ENCODE measurements at places on chromosomes 3 and 15.

DNA sequence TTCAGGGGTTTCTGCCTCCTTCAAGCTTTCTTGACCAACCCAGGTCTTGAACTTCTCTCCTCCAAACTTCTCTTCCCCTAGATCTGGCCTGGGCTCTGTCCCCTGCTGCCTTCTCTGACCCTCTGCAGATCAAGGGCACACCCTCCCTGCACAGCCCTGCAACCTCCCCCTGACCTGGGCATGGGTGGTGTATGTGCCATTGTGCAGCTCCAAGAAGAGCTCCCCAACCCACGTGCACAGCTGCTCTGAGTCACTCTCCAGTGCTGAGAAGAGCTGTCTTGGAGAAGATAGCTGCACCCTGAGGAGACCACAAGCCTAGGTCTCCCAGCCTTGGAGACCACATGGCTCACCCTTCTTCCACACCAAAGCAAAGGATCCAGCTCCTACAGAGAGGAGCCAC, 8.0 kb downstream of the MAN2C1 start:
- no peak for DNase-seq

DNA sequence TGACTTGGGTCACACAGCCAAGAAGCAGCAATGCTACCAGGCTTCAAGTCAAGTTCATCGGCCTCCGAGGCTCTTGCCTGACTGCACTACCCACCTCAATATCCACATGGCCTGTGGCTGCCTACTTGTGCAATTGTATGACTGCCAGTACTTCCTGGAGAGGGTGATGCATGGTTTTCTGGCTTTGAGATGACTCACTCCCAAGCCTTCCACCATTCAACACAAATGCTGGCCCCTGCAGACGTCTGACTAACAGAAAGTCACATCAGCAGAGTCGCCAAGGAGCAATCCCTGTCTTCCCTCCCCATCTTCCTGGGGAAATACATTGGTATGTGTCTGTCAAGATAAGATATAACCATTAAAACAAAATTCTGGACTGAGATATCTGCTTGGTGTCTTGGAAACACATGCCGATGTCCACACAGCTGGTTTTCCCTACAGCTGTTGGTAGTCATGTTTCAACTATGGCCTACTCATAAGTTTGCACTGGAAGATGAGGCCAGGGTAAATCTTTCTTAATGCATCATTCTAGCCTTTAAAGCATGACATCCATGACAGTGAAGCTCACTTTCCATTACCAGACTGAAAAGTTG, 79.6 kb upstream of the SPATA12 start:
- DNase-seq, result no peak

- DNase-seq, result no peak
These were observed 4.4 kb downstream of the INSYN1 start for GRCh38 chr15:73748730-73749129.

DNA sequence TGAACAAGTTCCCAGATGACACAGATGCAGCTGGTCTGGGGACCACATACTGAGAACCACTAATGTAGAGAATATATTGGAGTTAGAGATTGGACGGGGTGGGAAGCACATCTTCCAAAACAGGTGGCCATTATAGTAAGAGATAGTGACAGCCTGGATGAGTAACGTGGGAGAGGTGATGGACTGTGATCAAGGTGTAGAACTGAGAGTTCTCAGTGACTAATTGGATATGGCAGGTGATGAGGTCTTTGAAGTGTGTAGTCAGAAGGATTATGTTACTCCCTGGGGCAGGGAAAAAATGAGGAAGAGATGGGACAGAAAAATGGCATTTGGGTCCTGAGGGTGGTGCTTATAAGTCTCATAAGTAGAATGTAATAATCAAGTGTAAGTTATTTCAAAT, 66.6 kb downstream of the KCNMB2 start:
- DNase-seq, result no peak

DNA sequence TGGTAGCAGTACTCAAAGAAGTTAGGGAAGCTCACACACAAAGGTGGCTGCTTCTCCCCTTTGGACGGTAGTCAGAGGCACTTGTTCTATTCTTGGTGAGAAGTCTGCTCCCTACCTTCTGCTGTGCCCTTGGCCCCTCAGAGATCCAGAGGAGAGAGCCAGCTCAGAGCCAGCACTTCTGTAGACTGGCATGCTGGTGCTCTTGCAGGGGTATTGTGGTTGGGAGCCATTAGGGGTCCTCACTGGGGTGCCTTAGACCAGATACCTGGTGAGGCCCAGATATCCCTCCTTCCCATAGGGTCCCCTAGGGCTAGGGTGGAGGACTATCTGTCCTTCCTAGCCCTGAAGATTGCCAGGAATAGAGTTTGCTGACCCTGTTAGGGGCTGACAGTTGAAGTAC, 140.6 kb downstream of the EEFSEC start:
- DNase-seq, result no peak

- DNase-seq, result no peak
These were observed 14.7 kb upstream of the AMOTL2 start for GRCh38 chr3:134388788-134389485.

- no peak for DNase-seq
These were observed 7.5 kb upstream of the DNAAF4 start for GRCh38 chr15:55515491-55515890.

- DNase-seq, result no peak
These were observed 31.7 kb downstream of the PSTPIP1 start for GRCh38 chr15:77026501-77027110.

- DNase-seq, result no peak
These were observed 48.2 kb upstream of the MYO5C start for GRCh38 chr15:52343831-52344230.

GRCh38 chr3:158845765-158846350, 44.0 kb downstream of the MFSD1 start:
- DNase-seq, result peak; percentile 64

- peak; percentile 11 for DNase-seq
These were observed 98.2 kb downstream of the TMEM108 start for GRCh38 chr3:133136114-133137041.

GRCh38 chr3:71238355-71238757, 345.2 kb downstream of the FOXP1 start:
- DNase-seq, result no peak

GRCh38 chr15:57421551-57421950, 45.2 kb downstream of the CGNL1 start:
- DNase-seq, result no peak

DNA sequence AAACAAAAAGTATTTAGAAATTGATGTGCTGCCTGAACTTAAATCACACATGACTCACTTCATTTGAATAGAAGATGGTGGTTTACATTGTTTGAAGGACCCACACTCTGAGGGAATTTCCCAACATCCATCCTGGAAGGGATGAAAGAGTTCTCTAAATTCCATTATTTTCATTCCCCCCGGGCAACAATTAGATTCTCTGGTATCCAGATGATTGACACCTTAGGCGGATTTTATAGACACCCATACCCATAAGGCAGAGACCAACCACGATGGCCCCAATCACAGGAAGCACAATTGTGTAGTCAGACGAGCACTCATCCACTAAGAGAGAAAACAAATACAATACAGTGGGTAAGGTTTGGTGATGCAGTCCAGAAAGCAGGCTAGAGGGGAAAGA, 24.6 kb upstream of the MCCC1 start:
- DNase-seq, result no peak

DNA sequence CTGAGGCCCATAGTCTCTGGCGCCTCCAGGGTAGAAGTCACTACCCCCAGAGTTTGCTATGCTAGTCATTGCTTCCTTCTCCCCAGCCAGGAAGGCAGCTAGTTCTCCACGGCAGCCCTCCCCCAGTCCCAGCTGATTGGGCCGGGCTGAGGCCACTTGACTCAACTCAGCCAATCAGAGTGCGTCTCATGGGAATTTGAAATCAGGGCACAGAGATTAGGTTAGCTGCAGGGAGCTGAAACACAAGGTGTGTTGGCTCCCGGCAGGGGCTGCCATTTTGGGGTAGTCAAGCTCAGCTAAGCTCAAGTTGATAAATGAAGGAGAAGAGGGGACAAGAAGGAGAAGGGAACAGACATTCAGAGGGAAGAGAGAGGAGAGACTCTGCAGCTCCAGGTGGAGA, 32.8 kb downstream of the LINGO1 start:
- DNase-seq, result no peak

DNA sequence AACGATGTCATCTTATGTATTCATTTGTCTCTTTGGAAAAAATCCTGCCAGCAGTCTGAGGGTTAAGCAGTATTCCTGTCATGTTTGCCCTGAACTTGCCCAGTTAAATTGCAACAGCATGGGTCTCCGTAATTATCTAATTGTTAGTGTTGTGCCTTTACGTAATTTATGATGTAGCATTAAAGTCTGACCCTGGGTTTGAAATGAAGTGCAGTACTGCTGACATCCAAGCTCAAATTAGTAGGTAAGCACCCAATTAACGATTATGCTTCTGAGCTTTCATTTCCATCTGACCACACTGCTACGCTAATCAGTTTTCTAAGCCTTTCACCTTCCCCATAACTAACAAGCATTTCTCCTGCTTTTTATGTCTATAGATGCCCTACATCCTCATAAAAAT, 241.8 kb downstream of the ARRDC4 start:
- DNase-seq, result no peak

DNA sequence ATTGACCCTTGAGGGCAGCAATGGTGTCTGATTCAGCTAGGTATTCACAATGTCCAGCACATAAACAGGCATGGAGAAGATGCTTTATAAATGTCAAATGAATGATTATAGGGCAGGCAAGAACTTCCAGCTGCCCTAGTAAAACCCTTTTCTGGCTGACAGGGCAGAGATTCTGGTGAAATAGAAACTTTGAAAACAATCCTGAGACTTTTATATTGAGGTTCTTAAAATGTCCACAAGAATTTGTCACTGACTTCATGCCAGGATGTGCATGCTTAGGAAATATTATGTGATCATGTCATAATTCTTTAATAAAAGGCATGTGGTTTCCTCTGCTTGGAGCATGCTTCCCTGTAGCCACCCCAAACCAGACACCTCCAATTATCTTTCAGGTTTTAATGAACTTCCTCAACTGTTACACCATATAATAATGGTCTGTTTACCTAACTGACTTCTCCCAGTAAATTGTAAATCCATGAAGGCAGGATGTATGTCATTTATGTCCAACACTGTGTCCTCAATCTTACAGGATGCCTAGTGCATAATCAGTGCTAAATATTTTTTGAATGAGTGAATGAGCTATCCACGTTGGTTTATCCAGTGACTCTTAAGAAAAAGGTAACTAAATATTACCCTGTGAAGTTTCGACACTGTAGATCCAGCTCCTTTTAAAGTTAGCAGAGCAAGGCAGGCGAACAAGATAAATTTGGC, 43.4 kb upstream of the CLRN1 start:
- DNase-seq, result no peak

- no peak for DNase-seq
These were observed 14.2 kb downstream of the GRIP2 start for GRCh38 chr3:14525685-14526631.

DNA sequence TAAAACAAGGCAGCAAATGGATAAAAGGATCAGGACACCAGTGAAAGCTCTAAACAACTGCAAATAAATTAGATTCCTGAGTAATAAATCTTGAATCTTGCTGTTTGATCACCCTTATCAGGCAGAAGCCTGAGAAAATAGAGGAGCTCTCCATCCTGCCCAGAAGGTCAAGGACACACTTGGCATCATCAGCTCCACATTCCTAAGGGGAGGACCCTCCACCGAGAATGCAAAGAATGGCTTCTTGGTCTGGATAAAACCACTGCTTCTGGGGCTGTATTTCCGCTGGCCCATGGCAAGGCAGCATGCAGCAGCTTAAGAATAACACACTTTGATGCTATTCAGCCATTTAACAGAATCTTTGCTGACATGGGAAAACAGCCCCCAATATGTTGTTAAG, 108.9 kb upstream of the TSC22D2 start:
- DNase-seq, result no peak

- DNase-seq, result no peak
These were observed 61.5 kb upstream of the RPL35A start for GRCh38 chr3:197888511-197888910.

DNA sequence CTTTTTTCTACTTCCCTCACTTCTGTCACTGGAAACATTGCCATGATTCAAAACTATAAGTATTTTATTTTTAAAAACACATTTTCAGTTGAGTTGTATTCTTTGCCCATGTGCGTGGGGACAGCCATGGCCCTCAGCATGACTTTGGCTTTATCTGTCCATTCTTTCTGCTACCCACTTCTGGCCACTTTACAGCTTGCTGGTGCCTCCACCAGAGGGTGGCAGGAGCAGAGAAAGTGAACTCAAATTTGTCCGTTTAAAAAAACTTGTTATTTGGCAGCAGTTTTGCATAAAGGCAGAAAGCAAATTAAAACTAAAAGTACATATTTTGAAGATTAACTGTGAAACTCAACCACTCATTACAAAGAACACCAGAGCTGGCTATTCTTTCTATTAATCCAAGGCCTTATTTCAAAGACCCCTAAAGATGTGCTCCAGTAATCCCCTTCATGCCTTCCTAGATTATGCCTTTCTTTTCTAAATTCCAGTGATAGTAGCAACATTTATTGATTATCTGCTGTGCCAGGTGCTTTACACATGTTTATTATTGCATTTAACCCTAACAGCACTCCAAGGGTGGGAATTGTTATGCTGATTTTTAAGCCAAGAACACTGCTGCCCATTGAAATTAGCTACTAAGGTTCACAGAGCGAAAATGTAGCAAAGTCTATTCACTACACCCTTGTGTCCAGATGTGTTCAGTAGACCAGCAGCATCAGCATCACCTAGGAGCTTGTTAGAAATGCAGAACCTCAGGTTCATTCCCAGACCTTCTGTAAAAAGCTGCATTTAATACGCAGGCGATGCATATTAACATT, 134.8 kb downstream of the THRB start:
- no peak for DNase-seq

DNA sequence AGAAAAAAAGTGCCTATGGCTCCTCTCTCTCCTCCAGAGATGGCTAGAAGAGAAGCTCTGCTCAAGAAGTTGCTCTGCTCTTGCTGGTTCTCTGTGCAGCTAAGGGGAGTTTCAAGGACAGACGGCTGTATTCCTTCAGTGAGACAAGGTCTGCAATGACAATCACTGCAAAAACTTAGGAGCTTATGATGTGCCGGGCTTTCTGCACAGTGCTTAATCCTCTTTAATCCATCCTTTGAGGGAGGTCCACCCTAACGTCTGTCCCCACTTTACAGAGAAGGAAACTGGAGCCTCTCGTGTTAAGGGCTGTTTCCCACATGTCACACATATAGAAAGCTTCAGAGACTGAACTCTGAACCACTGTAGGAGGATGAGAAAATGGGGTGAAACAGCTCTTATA, 260.6 kb downstream of the MEX3B start:
- DNase-seq, result no peak

- DNase-seq, result no peak
These were observed 66.4 kb downstream of the SCN5A start for GRCh38 chr3:38582941-38583645.

GRCh38 chr3:195451373-195452015, 8.7 kb upstream of the ACAP2 start:
- no peak for DNase-seq

DNA sequence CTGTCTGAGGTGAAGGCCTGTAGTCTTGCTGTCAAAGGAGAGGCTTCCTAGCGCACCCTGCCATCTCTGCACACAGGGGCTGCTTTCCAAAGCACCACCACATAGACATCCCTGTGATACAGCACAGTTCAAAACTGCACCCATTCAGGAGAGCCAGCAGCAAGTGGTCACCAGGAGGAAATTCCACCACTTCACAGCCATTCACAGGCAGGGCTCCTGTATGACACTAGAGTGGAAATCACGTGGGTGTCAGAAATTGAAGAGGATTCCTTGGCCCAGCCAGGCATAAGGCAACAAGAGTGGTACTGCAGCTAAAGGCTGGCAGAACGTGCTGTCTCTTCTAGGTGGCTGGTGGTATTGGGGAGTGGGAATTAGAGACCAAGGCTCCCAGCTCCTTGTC, 102.8 kb downstream of the RFTN1 start:
- DNase-seq, result no peak

Measured in GM13976 (cell line).